ENCODE measurements at places on chromosomes 7 and 10.

DNA sequence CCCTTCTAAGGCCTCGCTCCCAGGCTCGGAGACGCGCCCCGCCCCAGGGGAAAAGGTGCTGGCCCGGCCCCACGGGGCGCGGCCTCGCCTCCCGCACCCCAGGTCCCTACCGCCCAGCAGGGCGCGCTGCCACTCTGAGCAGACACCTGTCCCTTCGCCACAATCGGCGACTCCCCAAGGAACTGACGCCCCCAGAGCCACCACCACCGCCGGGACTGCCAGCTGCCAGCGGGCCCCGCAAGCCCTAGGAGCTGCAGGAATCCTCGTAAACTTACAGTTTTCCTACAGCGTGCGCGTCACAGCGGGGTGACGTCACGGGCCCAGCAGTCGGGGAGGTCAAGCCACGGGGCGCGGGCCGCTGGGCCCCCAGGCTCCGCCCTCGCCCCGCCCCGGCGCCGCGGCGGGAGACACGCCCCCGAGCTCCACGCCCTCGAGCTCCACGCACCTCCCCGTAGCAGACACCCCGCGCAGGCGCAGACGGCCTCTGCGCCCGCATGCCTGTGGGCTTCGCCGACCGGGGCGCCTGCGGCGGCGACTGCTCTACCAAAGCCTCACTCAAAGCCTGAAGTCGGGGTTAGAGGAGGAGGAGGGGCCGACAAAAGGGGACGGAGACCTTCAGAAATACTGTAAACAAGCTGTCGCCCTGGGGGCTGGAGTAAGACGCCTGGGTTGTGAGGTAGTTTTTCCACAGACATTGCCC, at the start of gene ZNF438:
TSS of gene ZNF438 (minus strand) at position 308 of the 700 bp plus-strand sequence. CDS start 154,831 bp downstream, outside the sequence.
- peak; percentile 95 for DNase-seq

- DNase-seq = no peak
These were observed 81.0 kb upstream of the PRSS58 start for GRCh38 chr7:142338633-142339501.

GRCh38 chr10:71888248-71888622, 37.2 kb upstream of the PSAP start:
- no peak for DNase-seq

DNA sequence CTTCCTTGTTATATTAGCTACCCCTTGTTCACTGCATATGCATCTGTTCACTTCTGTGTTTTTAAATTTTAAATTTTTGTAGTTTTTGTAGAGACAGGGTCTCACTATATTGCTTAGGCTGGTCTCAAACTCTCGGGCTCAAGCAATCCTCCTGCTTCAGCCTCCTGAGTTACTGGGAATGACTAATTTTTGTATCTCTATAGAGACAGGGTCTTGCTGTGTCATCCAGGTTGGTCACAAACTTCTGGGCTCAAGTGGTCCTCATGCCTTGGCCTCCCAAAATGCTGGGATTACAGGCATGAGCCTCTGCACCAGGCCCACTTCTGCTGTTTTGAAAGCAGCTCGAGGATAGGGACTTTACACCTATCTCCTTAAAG, 64.6 kb downstream of the PRTFDC1 start:
- DNase-seq = no peak

- no peak for DNase-seq
These were observed 198.0 kb downstream of the CAMK1D start for GRCh38 chr10:12547301-12547771.

GRCh38 chr7:54743580-54743979, 15.4 kb downstream of the SEC61G start:
- no peak for DNase-seq

- peak; percentile 42 for DNase-seq
These were observed 27.1 kb downstream of the PARP12 start for GRCh38 chr7:140035400-140036223.

GRCh38 chr7:7707246-7707645, 11.2 kb downstream of the RPA3 start:
- no peak for DNase-seq

- DNase-seq = no peak
These were observed 19.1 kb downstream of the AUTS2 start for GRCh38 chr7:69617364-69617763.

DNA sequence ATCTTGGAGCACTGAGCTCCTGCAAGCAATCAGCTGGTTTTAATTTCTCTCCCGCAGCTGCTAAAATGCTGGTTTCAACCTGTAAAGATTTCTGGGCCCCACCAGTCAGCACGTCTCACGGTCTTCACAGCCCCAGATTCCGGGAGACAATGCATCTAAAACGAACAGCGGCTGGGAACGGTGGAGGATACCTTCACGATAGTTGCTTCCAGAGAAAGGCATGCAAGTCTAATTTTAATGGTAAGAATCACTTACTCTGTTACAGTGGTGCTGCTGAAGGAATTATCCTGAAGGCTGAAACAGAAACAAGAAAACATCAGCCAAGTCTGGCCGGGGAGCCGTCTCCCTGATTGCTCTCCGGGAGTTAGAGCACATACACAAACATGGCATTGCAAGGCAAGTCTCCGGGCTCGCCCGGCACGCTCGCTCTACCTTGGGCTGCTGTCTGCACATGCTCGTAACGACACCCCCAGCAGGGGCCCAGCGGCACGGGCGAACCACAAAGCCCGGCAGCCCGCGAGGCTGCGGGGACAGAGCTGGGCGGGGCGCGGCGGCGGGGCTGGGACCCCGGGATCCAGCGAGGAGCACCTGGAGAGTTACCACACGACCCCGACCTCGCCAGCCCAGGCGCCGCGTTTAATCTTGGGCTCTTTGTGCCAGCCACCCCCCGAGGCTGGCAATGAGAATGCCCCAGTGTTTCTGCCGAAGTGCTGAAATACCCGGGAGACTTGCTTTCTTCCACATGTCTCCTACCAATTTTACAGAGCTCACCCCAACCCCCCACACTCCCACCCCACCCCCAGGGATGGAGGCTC, at the start of gene FAM13C:
TSS of gene FAM13C (minus strand) at position 406 of the 815 bp plus-strand sequence. CDS start at position 317, 89 bp downstream.
- peak; percentile 46 for DNase-seq
